ENCODE measurements at places on chromosomes 6 and 20. TPM values are rescaled to one million over a fixed set of nuclear protein-coding genes. Genes with fewer than 3 reads are reported as not detected.

The OR2J3 gene
- not detected for total RNA-seq

The SCUBE3 gene
- 0.33 TPM for total RNA-seq

GRCh38 chr20:8951164-8951563 lies 117.7 kb upstream of the PLCB4 start:
- DNase-seq = no peak
- no peak overlapping the region for H3K27ac ChIP-seq
- H3K36me3 ChIP-seq = no peaks in the 10 kb centered on the region
- H3K27me3 ChIP-seq = no peaks in the 10 kb centered on the region
- no peak overlapping the region for H3K4me3 ChIP-seq

GRCh38 chr6:167200806-167201205 lies 43.0 kb upstream of the GPR31 start:
- no peak overlapping the region for H3K27ac ChIP-seq
- no peaks in the 10 kb centered on the region for H3K27me3 ChIP-seq
- H3K4me3 ChIP-seq = no peak overlapping the region
- no peak for DNase-seq
- H3K36me3 ChIP-seq = no peaks in the 10 kb centered on the region
- no peaks in the 10 kb centered on the region for H3K4me1 ChIP-seq

DNA sequence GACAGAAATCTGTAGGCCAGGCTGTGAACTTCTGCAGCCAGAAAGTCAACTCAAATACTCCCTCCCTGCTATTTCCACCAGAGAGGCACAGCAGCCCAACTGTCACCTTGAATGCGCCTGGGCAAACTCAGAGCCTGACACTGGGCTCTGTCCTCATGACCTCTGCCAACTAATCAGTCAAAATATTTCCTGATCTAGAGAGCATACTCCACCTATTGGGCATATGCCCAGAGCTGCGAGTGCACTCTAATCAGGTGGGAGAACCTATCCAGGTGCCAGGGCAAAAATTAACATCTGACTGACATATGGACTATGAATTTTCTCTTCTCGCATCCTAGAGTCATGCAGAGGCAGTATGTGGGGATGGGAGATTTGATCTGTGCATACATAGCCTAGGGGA lies 406.3 kb upstream of the RUNX2 start:
- no peaks in the 10 kb centered on the region for H3K4me1 ChIP-seq
- H3K27me3 ChIP-seq = no peaks in the 10 kb centered on the region
- DNase-seq = no peak
- H3K4me3 ChIP-seq = no peak overlapping the region
- H3K27ac ChIP-seq = no peak overlapping the region

Measured in breast epithelium (tissue), 4 donors.